ENCODE measurements at places on chromosomes 12 and 14.

DNA sequence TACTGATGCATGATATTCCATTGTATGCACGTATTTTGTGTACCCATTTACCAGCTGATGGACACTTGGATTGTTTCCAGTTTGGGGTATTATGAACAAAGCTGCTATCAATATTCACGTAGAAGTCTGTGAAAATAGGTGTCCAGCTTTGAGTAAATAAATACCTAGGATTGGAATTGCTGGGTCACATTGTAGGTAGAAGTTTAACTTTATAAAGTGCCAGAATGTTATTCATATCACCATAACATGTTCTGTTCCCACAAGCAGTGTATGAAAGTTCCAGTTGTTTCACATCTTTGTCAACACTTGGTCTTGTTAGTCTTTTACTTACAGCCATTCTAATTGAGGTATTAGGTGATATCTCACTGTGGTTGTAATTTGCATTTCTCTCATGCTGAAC lies 108.0 kb upstream of the METAP2 start:
- no peak for DNase-seq

GRCh38 chr14:53533384-53533970 lies 380.4 kb upstream of the DDHD1 start:
- DNase-seq: no peak

GRCh38 chr14:39157491-39157890 lies 12.6 kb downstream of the TRAPPC6B start:
- DNase-seq: no peak

DNA sequence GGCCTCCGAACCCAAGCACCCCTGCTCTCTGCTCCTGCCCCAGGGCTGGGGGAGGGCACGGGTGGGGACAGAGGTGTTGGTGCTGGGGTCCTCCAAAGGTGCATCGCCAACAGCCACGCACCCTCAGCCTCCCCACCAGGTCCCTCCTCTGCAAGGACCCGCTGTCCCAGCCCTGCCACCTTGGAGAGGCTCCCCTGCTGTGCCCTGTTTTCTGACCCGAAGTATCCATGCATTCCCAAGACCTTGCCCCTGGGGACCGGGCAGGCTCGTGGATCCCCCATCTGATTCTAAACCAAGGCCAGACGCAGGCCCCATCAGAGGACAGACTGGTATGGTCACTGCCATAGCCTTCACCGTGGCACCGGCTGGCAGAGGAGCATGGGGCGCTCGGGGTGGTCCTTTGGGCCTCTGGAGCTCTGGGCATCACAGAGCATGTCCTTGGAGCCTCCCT lies 22.7 kb upstream of the BEGAIN start:
- DNase-seq: no peak

DNA sequence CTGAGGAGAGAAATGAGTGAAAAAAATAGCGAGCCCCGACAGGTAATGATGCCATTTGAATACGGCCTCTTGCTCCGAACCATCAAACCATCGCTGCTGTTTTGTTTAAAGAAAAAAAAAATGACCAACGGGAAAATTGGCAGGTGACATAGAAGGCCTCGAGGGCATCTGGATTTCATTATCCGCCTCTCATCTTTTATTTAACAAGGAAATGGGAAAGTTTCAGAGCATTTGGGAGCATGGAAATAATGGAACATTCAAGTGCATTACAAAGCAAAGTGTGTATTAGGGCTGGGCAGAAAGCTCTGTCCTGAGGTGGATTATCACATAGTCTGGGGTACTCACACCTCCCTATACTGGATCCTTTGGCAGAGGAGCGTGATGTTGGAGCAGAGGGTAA lies 258.7 kb downstream of the KSR2 start:
- no peak for DNase-seq

- DNase-seq: no peak
Observed at GRCh38 chr12:123705935-123706334, 6.2 kb upstream of the ATP6V0A2 start.

DNA sequence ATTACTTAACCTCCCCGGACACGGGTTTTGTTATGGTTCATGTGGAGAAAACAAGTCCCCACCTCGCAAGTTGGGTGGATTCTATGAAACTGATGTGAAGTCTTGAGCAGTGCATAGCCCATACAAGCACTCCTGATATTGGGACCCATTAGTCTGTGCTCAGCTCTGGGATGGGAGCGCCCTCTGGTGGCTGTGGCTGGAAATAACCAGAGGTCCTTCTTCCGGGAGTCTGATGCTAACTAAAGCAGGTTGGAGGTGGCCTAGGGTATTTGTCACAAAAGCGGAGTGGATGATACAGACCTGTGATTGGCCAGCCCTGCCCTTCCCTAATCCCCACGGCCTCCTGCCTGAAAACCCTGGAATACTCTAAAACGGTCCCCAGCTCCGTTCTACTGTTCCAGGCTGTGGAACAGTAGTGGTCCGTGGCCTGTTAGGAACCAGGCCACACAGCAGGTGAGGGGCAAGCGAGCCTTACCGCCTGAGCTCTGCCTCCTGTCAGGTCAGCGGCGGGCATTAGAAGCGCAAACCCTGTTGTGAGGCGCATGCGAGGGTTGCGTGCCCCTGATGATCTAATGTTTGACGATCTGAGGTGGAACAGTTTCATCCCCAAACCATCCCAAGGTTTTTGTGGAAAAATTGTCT lies 6.4 kb downstream of the SLC48A1 start:
- DNase-seq: peak; percentile 95

DNA sequence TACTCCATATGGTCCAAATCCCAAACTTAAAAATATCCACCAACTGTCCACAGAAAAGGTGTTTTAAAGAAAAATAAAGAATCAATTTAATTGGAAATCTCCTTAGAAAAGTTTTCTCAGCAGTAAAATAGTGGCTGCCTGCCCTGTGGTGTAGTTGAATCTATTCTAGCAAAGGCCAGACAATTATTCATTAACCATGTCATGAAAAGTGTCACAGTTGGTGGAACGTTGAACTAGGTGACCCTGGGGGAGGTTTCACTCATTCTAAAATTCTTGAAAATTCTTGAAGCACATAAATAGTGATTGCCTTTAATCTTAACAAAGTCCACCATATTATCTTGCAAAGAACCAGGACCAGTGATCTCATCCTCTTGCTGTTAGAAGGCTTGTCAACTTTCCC lies 78.4 kb upstream of the GZMB start:
- DNase-seq: no peak

DNA sequence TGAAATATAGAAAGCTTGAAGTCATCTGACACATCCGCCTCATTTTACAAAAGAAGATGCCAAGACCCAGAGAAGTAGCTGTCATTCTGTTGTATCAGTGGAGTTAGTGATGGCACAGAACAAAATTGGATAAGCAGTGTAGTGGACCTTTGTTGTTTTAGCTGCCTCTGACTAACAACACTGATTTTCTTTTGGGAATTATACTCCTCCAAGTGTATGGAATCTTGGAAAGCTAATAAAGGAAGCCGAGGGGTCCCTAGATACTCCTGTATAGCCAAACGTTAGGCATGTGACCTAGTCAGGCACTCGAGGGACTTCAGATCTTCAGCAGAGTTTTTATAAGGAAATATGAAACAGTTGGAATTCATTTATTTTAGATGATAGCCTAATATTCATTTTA lies 94.5 kb downstream of the OTOGL start:
- no peak for DNase-seq

DNA sequence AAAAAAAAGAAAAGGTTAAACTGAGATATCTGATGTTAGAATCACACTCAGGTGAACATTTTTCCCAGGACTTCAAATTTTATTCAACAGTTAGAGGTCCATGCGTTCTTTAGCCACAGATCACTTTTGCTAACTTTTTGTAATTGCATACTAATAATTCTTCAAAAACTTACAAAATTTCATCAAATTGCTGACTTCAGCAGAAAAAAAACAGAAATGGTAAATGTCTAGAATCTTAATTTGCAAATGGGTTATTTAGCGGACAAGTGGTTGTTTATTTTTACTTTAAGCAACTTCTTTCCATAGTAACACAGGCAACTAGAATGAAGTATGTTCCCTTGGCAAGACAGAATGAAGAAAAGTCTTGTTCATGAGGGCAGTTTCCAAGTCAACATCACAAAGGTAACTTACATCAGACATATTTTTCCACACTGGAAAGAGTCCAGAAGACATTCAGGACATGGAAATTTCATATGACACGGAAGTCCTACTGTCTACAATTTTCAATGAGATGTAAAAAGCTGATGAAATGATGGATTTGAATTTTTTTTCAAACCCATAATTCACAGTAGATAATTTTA lies 62.5 kb upstream of the SOX5 start:
- no peak for DNase-seq

- DNase-seq: no peak
Observed at GRCh38 chr12:130876758-130877157, 4.9 kb downstream of the RAN start.

- DNase-seq: no peak
Observed at GRCh38 chr12:132319359-132319950, 9.9 kb downstream of the GALNT9 start.

GRCh38 chr14:22386924-22387775 lies 201.9 kb downstream of the DAD1 start:
- DNase-seq: no peak

- no peak for DNase-seq
Observed at GRCh38 chr12:95884998-95885397, 26.2 kb downstream of the SNRPF start.

DNA sequence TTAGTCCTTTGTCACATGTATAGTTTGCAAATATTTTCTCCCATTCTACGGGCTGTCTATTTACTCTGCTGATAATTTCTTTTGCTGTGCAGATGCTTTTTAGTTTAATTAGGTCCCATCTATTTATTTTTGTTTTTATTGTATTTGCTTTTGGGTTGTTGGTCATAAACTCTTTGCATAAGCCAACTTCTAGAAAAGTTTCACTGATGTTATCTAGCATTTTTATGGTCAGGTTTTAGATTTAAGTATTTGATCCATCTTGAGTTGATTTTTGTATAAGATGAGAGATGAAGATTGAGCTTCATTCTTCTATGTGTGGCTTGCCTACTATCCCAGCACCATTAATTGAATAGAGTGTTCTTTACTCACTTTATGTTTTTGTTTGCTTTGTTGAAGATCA lies 1008.4 kb upstream of the ATXN7L3B start:
- DNase-seq: no peak

- no peak for DNase-seq
Observed at GRCh38 chr12:52035190-52035589, 16.1 kb upstream of the NR4A1 start.

- no peak for DNase-seq
Observed at GRCh38 chr14:23431486-23431885, 4.0 kb downstream of the MYH7 start.

GRCh38 chr12:89768586-89769482 lies 60.2 kb upstream of the ATP2B1 start:
- DNase-seq: no peak

- DNase-seq: no peak
Observed at GRCh38 chr12:3170423-3171194, 93.4 kb downstream of the TSPAN9 start.

Measured in activated CD4-positive, alpha-beta T cell treated with anti-CD3 and anti-CD28 coated beads, Interleukin-2, amount 50 U/mL, for 1 hour (primary cell).